Stimulated activated CD4-positive, alpha-beta T cell treated with anti-CD3 and anti-CD28 coated beads, Interleukin-2, amount 100 ng/mL, for 24 hours (primary cell): ENCODE measurements at places on chromosomes 11 and 22.

DNA sequence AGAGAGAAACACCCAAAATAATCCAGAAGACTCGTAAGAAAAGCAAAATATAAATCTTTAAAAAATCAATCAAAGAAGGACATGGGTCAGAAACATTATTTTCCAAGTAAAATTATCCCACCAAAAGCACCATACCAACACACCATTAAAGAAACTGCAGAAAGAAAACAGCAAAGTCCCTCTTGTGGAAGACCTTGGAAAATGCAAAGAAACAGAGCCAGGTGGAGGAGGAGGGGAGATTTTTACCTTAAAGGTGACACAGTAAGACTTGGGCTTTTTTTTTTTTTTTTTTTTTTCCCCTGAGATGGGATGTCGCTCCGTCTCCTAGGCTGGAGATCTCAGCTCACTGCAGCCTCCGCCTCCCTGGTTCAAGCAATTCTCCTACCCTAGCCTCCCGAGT lies 123.8 kb downstream of the LARGE1 start:
- DNase-seq = no peak

- no peak for DNase-seq
Observed at GRCh38 chr11:64694821-64695365, 28.1 kb downstream of the NRXN2 start.

- no peak for DNase-seq
Observed at GRCh38 chr22:46792061-46792796, 29.8 kb downstream of the TBC1D22A start.

- no peak for DNase-seq
Observed at GRCh38 chr11:22807855-22808570, 21.6 kb downstream of the SVIP start.

DNA sequence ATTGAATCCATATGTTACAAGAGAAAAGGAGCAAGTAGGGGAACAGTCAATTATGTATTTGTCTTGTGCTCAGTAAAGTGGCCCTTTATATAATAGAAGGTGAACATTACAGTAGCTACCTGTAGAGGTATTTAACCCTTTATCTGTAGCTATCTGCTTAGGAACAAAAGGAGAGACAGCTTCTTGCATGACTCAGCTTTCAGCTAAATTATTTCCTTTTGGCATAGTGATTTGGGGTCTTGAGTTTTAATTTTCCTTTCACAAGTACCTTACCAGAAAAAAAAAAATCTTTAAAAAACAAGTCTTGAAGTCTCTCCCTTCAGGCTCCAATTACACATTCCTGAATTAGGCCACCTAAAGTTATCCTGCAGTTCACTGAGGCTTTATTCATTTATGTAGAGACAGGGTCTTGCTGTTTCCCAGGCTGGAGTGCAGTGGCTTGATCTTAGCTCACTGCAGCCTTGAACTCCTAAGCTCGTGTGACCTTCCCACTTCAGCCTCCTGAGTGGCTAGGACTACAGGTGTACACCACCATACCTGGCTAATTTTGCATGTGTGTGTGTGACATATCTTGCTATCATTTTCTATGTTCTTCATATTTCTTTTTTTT lies 32.6 kb upstream of the RCE1 start:
- DNase-seq = no peak

- no peak for DNase-seq
Observed at GRCh38 chr22:37045958-37046357, 5.6 kb upstream of the KCTD17 start.

DNA sequence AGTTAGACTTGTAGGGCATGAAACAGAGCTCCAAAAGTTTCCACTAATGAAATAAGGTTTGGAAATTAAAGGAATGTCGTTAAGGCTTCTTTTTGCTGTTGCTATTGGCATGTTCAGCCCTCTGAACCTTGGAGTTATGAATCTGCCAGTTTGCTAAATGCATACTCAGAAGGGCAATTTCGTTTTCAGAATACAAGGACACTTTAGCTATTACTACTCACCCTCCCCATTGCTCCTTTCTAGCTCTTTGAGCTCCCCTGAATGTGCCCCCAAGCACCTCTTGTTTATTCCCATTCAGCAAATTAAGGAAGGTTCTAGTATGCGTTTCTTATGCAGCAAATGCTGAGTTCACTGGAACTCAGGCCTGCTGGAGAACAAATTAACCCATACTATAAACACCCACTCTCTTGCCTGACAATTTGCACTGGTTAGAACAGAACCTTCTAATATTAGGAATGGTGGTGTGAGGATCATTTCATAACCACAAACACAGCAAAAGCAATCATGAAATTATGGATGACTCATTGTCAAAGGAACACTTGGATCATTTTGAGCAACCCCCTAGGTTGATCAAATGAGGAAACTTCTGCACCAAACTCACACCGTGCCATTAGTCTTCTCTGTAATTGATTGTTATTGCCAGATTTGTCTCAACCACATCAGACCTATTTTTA lies 26.2 kb upstream of the LIN7C start:
- no peak for DNase-seq
